GM23248 (cell line): ENCODE measurements at places on chromosomes 2 and 18.

DNA sequence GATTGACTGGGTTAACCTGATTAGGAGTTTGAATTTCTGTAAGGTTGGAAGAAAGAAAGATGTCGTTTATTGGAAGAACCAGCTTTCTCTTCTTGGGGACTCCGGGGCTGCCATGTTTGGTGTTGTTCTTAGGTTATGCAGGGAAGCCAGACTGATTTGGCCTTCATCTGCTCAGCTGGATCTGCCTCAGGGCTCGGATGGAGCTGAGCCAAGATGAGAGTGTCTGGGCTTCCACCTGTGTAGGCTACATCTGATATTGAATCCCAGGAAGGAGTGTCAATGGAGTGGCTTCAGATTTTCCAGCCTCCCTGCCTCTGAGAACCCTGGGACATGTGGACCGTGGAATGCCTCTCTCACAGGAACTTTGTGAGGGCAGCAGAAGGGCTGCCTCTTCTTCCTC is 126.1 kb downstream of the WDSUB1 start:
- DNase-seq = no peak

GRCh38 chr18:56684277-56684676 is 33.1 kb downstream of the WDR7 start:
- no peak for DNase-seq

DNA sequence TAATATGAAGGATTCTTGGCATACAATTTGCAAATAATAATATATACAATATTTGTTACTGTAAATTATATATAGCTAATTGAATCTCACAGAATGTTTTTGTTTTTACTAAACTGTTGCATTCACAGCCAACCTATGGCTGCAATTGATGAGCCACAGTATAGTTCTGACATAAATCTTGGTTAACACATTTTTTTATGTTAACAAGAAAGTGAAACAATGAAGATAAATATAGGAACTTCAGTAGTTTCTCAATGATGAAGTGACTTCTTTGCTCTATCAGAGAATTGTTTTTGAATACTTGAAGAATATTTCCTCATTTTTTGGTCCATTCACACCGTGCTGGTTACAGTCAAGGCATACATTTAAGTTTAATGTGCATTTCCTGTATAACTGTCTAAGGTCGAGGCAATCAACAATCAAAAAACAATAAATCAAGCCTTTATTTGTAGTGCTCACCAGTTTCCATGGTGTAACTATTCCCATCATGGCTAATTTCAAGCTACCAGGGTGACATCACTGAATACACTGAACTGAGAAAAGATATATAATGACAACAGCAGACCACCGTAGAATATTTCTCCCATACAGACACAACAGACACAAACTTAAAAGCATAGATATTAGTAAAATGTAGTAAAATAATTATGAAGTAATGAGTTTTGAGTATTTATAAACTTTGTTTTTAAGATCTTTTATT is 12.9 kb upstream of the ETAA1 start:
- no peak for DNase-seq

DNA sequence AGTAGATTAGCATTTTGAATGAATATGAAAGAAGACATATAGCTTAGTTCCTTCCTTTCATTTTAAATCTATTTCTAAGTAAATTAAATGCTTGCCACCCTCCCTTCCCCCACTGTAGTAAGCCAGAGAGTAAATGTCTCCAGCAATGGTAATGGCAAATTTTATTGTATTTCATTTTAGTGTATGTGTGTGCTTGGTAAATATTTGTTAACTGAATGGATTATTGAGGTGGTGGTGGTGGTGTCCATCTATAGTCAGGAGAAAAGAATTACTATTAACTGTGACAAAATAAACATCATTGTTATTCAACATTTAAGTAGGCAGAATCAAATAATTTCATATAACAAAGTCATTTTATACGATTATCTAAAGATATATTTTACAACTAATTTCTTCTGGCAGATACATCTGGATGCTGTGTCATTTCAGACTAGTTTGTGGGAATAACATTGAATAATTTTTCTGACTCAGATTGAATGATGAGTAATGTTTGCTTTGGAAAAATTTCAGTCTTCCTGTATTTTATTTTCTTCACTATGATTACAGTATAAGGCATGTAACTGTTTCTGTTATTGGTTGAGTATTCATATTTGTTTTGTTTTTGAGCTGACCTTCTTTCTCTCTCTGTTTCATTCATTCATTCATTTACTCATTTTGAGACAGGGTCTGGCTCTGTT is 18.3 kb downstream of the ASXL3 start:
- peak; percentile 64 for DNase-seq

- peak; percentile 36 for DNase-seq
Measured at GRCh38 chr2:25331686-25332365, 9.9 kb downstream of the DNMT3A start.

DNA sequence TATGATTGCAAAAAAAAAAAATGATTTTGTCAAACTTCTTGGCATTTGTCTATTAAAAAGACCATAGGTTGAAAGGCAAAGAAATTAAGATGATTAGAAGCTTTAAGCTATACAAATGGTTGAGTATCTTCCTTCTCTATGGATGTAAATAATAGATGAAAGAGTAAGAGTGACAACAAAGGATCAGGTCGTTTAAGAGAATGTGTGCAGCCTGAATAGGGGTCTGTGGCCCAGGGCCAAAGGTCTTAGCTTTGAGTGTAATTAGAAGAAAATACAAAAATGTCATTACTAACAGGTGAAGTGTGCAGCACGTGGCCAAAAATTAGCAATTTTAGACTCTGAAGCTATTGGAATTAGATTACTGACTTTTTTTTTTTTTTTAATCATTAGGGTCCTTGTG is 122.4 kb downstream of the GREB1L start:
- no peak for DNase-seq

DNA sequence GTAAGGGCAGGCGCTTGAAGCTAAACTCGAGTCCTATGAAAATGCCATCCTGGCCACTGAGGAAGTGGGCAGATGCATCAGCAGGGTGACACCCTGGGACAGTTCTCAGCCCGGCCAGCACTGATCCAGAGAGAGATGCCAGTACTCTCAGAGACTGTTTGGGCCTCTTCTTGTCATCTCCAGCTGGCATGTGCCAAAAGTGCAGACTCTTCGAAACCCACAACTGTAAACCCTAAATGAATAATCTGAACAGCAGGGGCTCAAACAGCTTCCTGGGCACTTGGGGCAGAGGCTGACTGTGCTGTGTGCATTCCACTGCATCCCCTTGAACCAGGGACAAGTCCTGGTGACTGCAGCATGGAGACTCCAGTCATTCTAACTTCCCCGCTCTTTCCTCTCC is 204.2 kb upstream of the SMAD2 start:
- no peak for DNase-seq

GRCh38 chr2:74632209-74632938 is 15.8 kb downstream of the M1AP start:
- DNase-seq = peak; percentile 22

- no peak for DNase-seq
Measured at GRCh38 chr2:217222309-217222910, 362.5 kb upstream of the TNP1 start.

- no peak for DNase-seq
Measured at GRCh38 chr2:219049282-219049681, 8.0 kb upstream of the CFAP65 start.

DNA sequence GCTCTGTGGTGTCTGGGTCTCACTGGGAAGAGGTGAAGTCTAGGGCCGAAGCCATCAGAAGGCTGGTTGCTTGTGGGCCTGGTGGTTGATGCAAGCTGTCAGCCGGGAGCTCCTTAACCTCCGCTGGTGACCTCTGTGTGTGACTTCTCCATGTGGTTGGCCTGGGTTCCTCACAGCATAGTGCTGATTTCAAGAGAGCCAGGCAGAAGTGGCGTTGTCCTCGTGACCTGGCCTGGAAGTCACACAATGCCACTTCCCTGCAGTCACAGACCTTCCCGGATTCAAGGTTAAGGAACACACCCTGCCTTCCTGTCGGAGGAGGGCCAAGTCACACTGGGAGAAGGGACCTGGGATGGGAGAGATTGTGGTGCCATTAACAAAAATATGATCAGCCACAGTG is 303.7 kb upstream of the HS6ST1 start:
- no peak for DNase-seq

GRCh38 chr2:72952961-72953360 is 35.6 kb downstream of the EMX1 start:
- no peak for DNase-seq

- no peak for DNase-seq
Measured at GRCh38 chr2:167965907-167966761, 281.3 kb downstream of the STK39 start.

- peak; percentile 36 for DNase-seq
Measured at GRCh38 chr2:55811048-55811447, 112.5 kb downstream of the EFEMP1 start.

DNA sequence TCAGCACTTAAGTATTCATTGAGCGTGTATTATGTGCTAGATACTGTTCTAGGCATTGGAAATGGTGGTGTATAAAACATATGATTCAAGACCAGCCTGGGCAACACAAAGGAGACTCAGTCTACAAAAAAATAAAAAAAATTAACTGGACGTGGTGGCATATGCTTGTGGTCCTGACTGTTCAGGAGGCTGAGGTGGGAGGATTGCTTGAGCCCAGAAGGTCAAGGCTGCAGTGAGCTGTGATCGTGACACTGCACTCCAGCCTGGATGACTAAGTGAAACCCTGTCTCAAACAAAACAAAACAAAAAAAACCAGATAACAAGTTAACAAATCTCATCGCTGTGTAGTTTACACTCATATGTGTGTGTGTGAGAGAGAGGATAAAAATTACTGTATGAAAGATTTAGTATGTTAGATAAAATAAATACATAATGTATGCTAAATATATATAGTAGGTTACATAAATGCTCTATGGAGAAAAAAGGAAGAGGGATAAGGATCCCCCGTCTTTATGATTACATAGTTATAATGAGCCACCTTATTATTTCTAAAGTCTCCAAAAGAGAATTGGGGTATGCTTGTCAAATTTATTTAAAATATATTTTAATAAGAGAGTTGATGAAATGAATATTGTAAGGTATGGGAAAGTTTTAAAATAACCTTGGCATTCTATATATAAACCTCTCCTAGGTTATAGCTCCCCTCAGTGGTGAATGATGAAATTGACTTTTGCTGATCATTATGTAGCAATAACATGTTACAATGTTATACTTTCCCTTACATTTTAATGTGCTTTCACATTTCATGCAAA is 69.2 kb downstream of the EHBP1 start:
- DNase-seq = peak; percentile 72

DNA sequence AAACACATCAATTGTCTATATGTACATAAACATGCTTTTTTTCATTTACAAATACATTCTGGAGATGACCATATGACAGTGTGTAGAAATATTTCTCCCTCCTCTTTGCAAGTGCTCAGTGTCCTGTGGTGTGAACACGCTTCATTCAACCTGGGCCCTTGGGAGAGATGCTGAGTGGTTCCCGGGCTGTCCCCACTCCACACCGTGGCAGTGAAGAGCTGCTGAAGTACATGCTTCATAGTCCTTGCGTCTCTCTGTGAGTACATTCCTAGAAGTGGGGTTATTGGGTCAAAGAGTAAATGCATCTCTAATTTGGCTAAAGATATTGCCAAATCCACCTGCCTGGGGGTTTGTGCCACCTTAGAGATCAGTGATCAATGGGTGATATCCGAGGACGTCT is 6.5 kb upstream of the GPR35 start:
- DNase-seq = no peak

DNA sequence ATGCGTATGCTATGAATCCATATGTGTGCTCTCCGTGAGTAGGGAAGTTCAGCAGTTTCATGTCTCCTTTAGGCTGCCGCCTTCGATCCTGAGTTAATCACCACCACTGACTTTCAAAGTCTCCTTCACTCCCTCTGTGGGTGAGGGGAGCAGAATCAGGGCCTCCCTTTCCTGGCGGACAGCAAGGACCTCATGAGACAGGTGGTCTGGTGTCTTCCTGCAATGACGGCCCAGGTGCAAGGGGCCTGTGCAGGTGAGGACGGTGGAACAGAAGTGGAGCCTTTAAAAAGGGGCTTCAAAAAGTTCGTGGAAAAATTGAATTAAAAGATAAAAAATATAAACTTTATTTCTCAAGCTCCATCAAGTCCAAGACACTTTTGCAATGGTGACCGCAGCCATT is 222.6 kb downstream of the TWIST2 start:
- DNase-seq = no peak

DNA sequence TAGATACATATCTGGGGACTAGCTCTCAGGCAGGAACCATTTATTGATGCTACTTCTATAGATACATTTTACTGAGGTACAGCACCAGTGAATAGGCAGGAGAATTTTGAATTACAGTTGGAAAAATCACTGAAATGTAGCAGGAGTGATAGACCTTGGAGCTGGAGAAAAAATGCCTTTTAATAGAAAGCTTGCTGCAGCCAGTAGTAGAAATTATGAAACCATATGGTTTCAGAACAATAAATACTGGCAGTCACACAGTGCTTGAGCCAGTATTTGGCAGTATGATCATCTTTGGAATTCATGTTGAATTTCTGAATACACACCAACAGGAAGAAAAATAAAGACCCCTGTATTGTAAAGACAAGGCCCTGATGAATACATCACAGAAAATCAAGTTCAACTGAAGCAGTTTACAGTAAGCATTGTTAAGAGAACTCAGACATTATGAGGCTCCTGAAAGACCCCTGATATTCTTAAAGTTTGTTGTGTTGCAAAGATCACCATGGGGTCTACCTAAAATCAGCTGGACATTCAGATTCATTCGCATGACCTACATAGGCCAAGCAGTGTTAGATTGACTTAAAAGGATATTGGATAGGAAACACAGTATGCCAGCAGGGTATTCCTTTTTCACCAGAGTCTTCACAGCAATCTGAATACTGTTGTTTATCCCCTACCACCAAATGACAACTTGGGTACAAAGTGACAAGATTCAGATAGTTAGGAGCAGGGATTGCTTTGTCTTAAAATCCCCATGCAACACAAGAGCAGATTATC is 139.0 kb downstream of the EHBP1 start:
- no peak for DNase-seq

- peak; percentile 73 for DNase-seq
Measured at GRCh38 chr2:236970656-236971010, 115.1 kb upstream of the COPS8 start.

DNA sequence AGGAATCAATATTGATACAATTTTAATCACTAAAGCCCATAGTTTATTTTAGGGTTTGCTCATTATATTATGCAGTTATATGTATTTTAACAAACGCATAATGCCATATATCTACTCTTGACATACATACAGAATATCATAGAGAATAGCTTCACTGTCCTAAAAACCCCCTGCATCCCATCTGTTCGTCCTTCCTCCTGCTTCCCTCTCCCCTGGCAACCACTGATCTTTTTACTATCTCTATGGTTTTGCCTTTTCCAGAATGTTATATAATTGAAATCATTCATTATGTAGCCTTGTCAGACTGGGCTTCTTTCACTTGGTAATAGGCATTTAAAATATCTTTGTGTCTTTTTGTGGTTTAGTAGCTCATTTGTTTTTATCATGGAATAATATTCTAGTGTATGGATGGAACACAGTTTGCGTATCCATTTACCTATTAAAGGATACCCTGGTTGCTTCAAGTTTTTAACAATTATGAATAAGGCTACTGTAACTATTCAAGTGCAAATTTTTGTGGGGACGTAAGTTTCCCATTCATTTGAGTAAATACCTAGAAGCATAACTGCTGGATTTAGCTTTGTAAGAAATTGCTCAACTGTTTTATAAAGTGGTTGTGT is 801.6 kb upstream of the GCFC2 start:
- no peak for DNase-seq
